ENCODE measurements at places on chromosomes 6 and 20.

GRCh38 chr6:137353346-137353745, 134.2 kb upstream of the IFNGR1 start:
- DNase-seq, result no peak

DNA sequence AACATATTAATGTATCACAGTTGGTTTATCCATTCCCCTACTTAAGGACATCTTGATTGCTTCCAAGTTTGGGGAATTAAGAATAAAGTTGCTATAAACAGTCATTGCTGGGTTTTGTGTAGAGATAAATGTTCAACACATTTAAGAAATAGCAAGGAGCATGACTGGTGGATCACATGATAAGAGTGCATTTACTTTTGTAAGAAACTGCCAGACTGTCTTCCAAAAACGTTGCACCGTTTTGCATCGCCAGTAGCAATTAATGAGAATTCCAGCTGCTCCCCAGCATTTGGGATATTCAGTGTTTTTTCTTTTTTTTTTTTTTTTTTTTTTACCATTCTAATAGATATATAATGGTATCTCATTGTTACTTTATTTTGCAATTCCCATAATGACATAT, 695.7 kb upstream of the GJE1 start:
- DNase-seq, result no peak

DNA sequence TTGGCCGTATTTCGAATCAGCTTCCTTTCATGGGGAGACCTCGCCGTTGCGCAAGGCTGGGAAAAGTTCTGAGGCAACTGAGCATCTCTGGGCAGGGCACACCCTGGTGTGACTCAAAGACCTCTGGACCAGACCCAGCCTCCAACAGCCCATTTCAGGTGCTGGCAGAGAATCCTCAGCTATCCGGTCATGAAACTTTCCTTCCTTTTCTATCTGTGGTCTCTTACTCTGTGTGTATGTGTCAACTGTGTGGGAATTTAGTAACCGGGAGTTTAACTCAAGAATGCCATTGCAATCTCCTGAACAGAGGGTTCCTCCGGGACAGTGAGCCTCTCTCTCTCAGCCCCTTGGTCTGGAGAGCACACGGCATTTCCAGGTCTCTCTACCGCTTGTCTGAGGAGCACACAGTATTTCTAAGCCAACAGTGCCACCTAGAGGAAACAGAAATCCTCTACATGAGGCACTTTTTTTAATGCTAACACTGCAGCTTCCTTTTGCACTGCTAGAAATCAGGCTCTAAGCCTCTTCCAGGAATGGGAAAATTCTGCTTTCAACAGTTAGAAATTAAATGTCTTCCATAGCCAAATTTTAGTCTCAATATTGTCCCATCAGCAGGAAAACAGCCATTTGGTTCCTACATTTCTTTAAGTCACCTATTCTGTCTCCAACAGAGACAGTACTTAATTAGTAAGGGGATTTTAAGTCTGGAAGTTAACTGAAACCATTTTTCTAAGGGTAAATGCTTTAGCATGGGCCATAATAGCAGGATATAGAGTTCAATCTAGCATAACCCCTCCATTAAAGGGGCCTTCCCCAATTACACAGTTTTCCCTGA, 32.7 kb downstream of the PLN start:
- no peak for DNase-seq

DNA sequence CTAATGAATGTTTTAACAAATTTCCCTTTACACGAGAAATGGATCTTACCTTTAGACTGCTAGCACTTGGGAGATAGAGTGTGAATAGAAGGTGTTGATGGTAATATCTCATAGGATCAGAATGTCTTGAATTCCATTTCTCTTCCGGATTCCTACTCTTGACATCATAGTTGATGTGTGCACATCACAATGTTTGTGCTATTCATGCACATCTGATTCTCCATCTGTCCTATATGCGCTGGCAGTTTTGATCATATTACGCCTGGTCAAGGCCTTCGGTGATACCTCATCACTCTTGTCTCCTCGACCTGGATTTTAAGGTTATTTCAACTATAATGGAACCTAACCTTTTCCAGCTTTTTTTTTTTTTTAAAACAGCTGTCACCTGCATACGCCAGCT, 16.8 kb upstream of the ACAT2 start:
- DNase-seq, result no peak

- DNase-seq, result no peak
These were observed 13.3 kb upstream of the BAK1 start for GRCh38 chr6:33593414-33593727.

- no peak for DNase-seq
These were observed 6.1 kb downstream of the MRS2 start for GRCh38 chr6:24408719-24409410.

DNA sequence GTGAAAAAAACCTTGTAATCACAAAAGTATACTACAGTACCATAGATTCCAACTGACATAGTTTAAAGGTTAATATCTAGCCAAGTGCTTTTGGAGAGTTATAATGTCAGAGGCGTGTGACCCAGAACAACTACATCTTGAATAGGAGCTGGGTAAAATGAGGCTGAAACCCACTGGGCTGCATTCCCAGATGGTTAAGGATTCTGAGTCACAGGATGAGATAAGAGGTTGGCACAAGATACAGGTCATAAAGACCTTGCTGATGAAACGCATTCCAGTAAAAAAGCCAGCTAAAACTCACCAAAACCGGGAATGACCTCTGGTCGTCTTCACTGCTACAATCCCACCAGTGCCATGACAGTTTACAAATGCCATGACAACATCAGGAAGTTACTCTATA, 22.4 kb upstream of the KIAA0408 start:
- no peak for DNase-seq

GRCh38 chr6:112384511-112384910, 37.4 kb downstream of the RFPL4B start:
- no peak for DNase-seq

- DNase-seq, result no peak
These were observed 24.8 kb downstream of the MAN1A1 start for GRCh38 chr6:119324718-119325117.

DNA sequence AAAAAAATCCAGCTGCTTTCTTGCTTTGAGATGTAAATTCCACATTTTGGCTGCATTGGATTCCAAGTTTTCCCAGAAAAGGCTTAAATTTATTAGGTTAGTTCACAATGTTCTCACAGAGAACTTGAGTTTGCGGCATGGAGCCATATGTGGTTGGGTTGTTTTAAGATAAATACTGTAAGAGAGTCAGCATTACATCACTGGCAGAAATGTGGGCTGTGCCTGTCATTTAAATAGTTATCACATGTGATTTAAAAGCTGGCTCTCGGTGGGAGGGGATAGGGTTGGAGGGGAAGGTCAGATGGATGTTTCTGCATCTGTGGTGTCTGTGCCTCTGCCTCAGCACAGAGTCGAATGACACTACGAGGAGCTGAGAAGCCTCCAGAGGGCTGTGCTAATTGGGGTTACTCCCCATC, 73.8 kb upstream of the SCP2D1 start:
- DNase-seq, result no peak

GRCh38 chr6:108805611-108806167, 42.5 kb upstream of the ARMC2 start:
- no peak for DNase-seq

- DNase-seq, result no peak
These were observed 8.9 kb downstream of the TRIM10 start for GRCh38 chr6:30152016-30152673.

GRCh38 chr20:32510601-32511357, 74.4 kb downstream of the NOL4L start:
- DNase-seq, result no peak

- peak; percentile 13 for DNase-seq
These were observed 38.2 kb downstream of the C6orf132 start for GRCh38 chr6:42104095-42104803.

GRCh38 chr6:55276745-55277530, 50.3 kb upstream of the GFRAL start:
- no peak for DNase-seq

DNA sequence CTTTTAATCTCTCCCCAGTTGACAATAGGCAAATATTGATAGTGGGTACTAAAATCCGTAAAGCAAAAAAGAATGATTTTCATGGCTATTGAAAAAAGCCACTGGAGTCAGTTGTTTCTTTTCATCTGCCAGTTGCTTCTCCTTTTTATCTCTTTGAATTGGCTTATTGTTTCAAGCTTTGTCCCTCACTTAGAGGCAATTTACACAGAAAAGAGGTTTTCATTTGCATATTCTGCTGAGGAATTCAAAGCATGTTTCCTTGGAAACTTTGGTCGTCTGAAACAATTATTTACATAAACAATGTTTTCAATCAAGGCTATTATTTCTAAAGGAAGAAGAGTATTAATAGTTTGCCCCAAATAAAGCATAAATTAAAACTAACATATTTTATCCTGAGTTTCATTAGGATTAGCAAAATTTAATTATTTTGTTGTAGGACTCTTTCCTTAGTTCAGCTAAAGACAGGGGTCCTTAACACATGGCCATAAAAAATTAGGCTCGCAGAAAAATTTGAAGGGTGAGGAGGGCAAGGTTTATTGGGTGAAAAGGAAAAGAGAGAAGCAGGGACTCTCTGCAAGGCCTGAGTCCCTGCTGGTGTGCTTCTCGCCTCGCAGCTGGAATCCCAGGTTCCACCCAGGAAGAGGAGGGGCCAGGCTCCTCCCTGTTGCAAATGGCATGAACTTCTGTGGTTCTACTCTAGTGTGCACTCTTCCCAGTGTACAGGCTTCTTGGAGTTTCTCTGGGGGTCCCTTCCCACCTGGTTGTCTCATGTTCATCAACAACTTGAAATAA, 138.8 kb upstream of the LAMA2 start:
- no peak for DNase-seq

All from stimulated activated CD4-positive, alpha-beta T cell treated with anti-CD3 and anti-CD28 coated beads, TNF-alpha, amount 100 ng/mL, for 1 hour (primary cell).